Progenitor cell of endocrine pancreas (in vitro differentiated cells): ENCODE measurements at places on chromosomes 6 and 20. TPM values are rescaled to one million over a fixed set of nuclear protein-coding genes. Genes with fewer than 3 reads are reported as not detected.

DNA sequence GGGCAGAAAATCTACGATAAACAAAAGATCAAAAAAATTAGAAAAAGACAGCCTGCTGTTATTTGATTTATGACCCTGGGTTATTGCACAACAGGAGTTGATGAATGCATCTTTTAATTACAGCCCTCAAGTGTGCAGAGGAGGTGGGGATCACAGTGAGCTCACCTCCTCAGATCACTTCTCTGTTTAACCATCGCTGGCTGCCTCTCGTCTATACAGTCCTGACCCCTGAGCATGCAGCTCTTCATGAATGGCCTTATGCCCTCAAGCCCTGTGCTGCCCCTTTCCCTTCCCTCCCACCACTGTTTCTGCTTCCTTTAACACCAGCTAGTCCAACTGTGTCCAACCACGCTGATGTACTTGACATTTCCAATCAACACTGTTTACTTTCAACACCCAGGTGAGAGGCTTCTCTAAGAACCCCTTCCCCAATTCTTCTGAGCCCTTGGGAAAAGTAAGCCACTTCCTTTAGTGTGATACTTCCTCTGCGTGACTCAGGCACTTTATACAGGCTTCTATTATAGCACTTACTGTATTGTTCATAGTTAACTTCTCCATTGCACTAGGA is 60.6 kb upstream of the RIPOR2 start:
- no peak for DNase-seq

- DNase-seq, result no peak
Measured at GRCh38 chr6:121816361-121816760, 380.9 kb downstream of the GJA1 start.

GRCh38 chr6:40550202-40551101 is 36.7 kb downstream of the LRFN2 start:
- DNase-seq, result no peak

DNA sequence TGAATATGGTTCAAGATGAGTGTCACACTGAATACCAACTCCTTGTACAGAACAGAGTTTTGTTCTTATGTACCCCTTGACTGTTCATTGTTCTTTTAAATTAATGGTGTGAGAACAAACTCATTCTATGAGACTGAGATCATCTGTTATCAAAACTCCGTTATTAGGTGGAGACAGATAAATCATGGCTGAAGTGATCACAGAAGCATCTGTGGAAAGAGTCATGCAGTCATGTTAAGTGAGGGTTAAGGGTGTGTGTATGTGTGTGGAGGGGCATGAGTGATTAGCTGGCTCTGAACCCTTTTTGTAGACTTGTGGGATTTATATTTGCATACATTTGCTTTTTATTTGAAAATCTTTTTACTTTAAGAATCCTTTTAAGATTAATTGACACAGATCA is 24.7 kb downstream of the ADGRG6 start:
- no peak for DNase-seq

PTGIS gene
- total RNA-seq, result 18.4 and 19.3 TPM in 2 replicates

- no peak for DNase-seq
Measured at GRCh38 chr6:99905209-99906106, 88.6 kb downstream of the MCHR2 start.

SIRPB2 gene
- total RNA-seq, result not detected in 2 replicates

GRCh38 chr20:10672624-10673127 is 1.1 kb downstream of the JAG1 start:
- peak; percentile 23 for DNase-seq

- DNase-seq, result no peak
Measured at GRCh38 chr6:163960128-163960527, 545.6 kb downstream of the QKI start.

DNA sequence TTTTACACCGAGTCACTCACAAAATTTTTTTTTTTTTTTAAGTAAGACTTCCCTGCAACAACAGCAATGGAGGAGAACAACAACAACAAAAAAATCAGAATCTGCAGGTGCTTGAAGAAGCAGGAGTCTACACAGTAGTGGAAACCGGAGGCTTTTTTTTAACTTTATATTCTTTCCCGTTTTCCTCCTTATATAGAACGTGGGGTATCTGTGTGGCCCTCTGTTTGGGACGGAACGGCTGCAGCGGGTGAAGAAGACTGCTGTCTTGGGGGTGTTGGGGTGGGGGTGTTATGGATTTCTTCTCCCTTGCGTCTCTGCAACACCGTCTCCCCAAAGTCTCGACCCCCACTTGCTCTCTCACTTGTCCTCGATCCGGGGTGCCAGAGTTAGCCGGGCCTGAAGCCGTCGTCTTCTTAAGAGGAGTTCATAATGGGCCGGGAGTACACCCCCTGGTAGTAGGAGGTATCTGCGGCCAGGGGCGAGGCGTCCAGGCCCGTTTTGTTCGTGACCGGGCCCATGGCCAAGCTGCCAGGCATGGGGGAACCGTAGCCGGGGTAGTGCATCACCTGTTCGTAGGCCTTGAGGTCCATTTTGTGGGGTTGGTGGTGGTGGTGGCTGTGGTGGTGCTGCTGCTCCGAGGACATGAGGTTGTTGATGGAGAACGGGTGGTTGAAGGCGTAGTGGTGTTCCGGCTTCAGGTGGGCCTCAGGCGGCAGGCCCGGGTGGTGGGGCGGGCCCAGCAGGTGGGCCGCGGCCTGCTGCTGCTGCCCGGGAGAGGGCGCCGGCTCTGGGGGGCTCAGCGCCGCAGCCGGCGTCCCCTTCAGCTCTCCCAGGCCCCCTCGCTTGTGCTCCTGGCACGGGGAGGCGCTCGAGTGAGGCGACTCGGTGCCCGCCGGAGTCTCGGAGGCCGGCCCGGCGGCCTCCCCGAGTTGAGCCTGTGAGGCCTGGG is 2.7 kb downstream of the FOXA2 start:
- DNase-seq, result no peak

DNA sequence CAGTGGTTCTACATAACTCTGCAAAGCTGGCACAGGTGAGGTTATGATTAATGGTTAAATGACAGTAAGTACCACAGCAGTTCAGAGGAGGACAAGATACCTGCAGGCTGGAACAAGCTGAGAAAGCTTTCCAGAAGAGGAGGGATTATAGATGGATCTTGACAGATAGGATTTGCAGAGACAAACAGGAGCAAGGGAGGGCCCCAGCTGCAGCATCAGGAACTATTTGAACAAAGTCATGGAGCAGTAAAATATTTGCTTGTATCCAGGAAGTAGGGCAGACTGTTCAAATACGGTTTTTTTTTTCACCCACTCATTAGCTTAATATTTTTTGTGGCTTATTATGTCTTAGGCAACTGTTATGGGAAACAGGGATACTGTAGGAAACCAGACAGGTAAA is 144.4 kb upstream of the MAN1A1 start:
- no peak for DNase-seq

KIFC1 gene
- total RNA-seq, result 45.5 and 46.6 TPM in 2 replicates

GRCh38 chr20:10649797-10650160 is 24.0 kb downstream of the JAG1 start:
- no peak for DNase-seq

DNA sequence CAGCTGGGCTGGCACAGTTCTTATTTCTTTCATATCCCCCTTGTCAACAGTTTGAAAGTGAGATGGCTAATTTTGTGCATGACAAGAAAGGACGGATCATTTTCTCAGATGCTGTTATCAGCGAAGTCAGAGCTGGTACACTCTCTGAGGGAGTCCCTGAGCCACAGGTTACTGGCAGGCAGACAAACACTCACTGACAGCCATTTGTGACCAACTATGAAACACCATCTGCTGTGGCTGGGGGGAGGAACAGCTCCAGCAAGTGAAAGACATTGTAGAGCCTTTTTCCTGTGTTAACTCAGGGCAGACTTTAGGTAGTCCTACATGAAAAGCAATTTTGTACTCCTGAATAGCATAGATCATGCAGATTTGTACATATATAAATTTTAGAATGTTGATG is 22.2 kb downstream of the OLIG3 start:
- DNase-seq, result no peak

SLC24A3 gene
- 0.96 and 1.5 TPM in 2 replicates for total RNA-seq

- no peak for DNase-seq
Measured at GRCh38 chr20:15547119-15547518, 1026.1 kb downstream of the KIF16B start.

XKR7 gene
- 2.4 and 2.7 TPM in 2 replicates for total RNA-seq

DNA sequence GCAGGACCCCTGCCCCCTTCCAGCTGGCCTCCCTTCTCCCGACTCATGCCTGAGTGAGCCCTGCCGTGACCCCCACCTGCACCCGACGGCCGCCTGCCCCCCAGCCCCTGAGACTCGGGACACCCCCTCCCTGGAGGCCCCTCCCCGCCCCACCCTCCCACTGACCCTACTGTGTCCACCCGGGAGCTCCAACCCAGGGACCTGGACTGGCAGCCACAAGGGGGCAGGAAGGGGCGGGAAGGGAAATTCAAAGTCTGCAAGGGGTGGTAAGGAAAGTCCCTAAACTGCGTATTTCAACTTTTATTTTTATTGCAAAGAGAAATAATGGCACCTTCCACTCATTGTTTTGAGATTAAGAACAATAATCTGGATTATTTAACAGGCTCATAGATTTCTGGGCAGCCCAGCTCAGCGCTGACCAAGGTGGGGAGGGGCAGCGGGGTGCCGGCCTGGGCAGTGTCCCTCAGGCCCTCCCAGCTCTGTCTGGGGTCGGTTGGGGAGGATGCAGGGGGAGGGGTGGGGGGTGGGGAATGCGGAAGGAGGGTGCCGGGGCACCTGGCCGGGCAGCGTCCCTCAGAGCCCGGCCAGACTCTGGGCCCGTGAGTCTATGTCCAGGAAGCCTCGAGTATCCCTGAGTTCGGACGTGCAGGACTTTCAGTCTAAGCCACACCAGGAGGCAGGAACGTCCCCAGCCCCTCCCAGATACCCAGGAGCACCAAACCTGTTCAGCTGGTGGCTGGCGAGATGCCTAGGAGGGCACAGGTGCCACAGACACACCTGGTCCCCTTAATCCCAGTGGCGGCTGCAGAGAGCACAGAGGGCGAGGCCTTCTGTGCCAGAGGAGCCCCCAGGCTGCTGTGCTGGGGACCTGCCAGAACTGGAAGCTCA is 1.3 kb upstream of the PTK6 start:
- no peak for DNase-seq

- no peak for DNase-seq
Measured at GRCh38 chr20:3729378-3729777, 3.1 kb upstream of the HSPA12B start.

- DNase-seq, result no peak
Measured at GRCh38 chr6:120005292-120005976, 655.9 kb upstream of the MAN1A1 start.

DNA sequence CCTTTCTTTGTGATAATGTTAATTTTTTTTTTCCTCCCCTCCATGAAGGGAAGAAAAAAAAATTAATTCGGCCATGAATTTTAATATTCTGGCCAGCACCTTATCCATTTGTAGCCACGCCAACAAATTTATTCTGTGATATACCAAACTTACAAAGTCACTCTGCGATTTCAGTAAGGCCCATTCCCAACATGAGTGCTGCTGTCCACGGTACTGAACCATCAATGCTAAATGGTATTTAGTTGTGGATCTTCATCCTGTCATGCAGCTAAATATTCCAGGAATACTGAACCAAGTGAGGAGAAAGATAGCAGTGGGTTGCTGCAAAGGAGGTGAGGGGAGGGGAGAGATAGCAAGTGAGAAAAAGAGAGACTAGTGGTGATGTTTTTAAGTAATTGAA is 19.5 kb upstream of the RSPH4A start:
- no peak for DNase-seq

BNIP5 gene
- 0.07 and 0.10 TPM in 2 replicates for total RNA-seq

- DNase-seq, result no peak
Measured at GRCh38 chr6:118931436-118931835, 3.5 kb downstream of the MCM9 start.

DNA sequence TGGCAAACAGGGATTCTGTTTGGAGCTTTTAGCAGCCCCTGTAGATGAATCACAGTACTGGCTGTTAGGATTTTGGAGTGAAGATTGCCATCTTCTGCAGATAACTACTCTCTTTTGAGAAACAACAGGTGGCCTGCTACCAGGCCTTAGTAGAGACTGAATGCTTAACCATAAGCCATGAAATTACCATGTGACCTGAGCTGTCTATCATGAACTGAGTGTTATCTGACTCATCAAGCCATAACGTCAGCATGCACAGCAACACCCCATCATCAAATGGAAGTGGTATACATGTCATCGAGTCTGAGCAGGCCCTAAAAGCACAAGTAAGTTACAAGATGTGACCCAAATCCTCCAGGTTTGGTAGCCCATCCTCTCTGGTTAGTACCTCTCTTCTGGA is 132.6 kb downstream of the GPR63 start:
- DNase-seq, result no peak

DNA sequence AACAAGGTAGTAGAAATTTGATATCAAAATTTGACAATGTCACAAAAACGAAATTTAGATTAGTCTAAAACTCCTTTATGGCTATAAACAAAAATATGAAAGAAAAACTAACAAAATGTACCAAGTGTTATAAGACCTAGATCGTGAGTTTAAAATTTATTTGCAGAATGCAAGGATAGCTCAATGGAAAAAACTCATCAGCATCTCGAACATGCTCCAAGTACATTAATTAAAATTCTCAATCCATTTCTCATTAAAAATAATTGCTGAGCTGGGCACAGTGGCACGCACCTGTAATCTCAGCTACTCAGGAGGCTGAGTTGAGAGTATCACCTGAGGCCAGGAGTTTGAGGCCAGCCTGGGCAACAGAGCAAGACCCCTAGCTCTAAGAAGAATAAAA is 70.8 kb downstream of the MAP3K5 start:
- no peak for DNase-seq

FHL5 gene
- not detected in 2 replicates for total RNA-seq

CST7 gene
- total RNA-seq, result not detected in 2 replicates

- no peak for DNase-seq
Measured at GRCh38 chr6:166784691-166785090, 157.6 kb upstream of the RPS6KA2 start.
